AG04450 (cell line): ENCODE measurements at places on chromosomes 5 and 9. TPM values are rescaled to one million over a fixed set of nuclear protein-coding genes. Genes with fewer than 3 reads are reported as not detected.

The MUSK gene
- polyA plus RNA-seq = 0.58 and 0.77 TPM in 2 replicates

The PCDHB4 gene
- polyA plus RNA-seq = 0.04 and 0.06 TPM in 2 replicates

The CSF2 gene
- not detected in 2 replicates for polyA plus RNA-seq

The LECT2 gene
- not detected in 2 replicates for polyA plus RNA-seq

The INSL6 gene
- not detected in 2 replicates for polyA plus RNA-seq

DNA sequence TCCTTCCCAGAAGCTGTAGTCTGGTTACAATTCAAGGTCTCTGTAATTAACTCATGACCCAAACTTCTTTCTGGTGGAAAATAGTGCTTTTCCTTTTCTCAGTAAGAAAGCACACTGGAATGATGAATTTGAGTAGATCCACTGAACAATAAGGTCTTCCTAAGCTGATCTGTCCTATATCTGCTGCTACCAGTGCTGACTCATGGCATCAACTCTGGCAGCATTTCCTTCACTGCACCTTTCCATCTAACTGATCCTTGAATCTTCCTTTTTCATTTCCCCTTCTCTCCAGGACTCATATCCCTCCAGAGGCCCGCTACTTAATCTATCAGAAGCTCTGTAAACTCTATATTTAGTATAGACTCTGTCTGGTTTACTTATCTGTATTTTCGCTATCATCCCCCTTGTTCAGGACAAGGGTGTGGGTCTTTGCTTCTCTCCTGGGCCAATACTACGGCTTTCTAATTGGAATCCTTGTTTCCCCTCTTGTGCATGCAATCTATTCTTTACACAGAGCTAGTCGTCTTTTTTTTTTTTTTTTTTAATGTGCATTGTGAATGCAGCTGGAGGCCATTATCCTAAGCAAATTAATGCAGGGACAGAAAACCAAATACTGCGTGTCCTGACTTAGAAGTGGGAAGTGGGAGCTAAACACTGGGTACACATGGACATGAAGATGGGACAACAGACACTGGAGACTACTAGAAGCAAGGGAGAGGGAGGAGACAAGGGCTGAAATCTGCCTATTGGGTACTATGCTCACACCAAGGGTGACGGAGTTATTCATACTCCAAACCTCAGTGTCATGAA is 192.2 kb upstream of the RPS23 start:
- no peak for DNase-seq

DNA sequence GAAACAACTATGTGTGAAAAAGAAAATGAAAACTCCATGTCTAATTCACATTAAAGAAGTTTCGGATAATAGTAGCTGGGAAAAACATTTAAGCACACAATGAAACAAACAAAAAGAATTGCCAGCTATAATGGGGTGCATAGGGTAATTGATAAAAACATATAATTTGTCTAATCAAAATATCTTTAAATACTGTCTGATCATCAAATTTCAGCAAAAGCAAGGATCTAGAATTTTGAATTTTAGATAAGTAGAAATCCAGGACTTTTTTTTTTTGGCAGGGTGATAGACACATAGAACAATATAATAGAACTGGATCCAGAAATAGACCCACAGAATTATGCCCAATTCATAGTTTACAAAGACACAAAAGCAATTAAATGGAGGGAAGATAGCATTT is 585.0 kb downstream of the TAF11L14 start:
- no peak for DNase-seq

- DNase-seq = no peak
Observed at GRCh38 chr5:125194883-125195282, 448.4 kb upstream of the ZNF608 start.

DNA sequence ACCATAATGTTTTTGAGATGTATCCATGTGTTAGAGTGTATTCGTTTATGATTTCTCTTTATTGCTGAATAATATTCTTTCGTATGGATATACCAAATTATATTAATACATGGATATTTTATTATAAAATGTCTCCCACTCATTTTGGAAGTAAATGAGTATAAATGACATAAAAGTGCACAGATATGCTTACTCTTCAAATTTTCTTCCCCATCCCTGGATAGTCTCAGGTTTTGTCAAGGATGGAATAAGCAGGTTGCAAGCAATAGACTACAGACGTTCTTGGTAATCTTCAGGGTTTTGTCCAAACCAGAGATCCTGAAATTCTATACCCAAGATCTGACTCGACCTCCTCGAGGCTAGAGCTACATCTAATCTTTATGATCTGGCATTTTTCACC is 50.7 kb downstream of the NIPAL4 start:
- no peak for DNase-seq

DNA sequence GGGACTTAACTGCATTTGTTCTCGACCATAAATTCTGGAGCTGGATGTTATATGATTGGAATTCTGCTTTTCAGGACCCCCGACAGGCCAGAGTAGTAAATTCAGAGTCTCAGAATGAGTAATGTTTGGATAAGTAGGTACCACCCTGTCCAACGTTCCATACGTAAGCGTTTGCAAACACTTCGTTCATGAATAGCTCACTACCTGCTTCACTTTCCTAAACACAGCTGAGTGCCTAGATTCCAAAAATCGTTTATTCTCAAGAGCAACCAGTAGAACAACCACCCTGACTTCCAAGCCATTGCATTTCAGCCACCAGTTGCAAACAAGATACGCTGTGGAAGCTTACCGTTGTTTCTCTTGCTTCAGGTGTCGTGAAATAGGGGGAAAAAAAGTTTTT is 101.3 kb upstream of the DMRT1 start:
- DNase-seq = no peak

GRCh38 chr9:68822596-68823165 is 117.6 kb downstream of the PIP5K1B start:
- no peak for DNase-seq

DNA sequence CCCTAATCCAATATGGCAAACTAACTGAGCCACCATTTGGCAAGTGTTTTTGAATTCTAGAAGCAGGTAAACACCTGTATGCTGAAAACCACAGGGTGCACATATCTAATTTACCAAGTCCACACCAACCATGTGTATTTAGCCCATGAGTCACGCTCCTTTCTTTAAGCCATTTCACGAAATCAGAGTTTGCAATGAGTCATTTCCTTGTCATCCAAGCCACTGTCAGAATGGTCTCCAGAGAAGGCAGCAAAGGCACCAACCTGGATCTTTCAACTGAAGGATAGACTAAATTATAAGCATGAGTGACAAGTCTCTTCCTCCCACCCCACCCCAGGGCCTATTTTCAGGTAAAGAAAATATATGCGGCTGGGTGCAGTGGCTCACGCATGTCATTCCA is 110.0 kb downstream of the PAX5 start:
- DNase-seq = peak; percentile 15

DNA sequence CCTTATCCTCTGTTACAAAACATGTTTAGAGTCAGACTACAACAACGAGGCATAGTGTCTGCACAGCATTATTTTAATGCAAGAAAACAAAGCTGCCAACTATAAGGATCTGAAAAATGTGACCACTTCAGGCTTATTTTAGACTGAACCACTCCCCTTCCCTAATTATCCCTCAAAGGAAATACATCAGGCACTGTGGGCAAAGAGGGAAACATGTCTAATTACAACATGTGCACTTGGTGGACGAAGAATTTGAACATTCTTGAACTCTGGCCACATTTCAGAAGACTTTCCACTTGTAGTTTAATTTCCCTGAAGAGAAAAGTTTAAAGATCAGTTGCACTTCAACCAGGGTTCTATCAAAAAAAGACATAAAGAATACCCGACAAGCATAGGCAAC is 3.8 kb downstream of the MTMR12 start:
- DNase-seq = no peak

- peak; percentile 56 for DNase-seq
Observed at GRCh38 chr5:73519531-73520283, 21.5 kb downstream of the BTF3 start.

DNA sequence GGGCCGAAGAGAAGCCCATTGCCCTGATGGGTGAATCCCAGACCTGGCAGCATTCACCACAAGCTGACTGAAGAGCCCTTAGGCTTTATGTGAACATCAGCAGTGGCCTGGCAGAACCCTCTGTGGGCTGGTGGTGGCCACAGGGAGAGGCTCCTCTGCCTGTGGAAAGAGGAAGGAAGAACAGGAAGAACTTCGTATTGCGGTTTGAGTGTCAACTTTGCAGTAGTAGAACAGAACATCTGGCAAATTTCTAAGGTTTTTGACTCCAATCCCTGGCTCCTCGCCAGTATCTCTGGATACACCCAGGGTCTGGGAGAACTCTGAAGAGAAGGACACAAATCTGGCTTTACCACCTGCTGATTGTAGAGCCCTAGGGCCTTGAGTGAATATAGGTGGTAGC is 356.4 kb upstream of the GRAMD2B start:
- no peak for DNase-seq

DNA sequence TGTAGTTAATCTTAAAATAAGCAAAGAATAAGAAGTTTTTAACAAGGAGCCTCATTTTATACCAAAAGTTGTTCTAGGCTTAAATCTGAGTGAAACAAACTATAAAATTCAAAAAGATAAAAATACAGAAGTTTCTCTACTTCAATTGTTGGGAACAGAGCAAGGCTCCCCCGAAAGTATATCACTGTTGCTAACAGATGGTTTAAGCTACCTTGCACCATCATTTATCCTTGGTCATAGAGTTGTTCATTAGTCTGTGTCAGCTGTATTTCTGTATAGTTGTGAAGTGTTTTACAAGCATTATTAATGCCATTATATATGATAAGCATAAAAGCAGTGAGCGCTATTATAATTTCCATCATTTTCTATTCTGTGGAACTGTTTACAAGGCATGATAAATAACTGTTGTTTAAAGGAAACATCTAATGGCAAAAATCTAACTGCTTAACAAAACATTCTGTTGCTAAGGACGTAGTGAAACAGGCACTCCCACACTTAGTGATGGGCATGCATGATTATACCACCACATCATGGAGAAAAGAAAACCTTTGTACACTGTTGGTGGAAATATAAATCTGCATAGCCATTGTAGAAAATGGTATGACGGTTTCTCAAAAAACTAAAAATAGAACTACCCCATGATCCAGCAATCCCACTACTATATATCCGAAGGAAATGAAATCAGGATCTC is 23.3 kb upstream of the ACO1 start:
- DNase-seq = no peak
